IPS DF 6.9 (cell line): ENCODE measurements at places on chromosomes 3 and 15.

GRCh38 chr3:190883973-190884832 lies 21.7 kb upstream of the GMNC start:
- H3K36me3 ChIP-seq: no peaks in the 10 kb centered on the region
- no peak for DNase-seq
- no peak overlapping the region for H3K27ac ChIP-seq
- no peaks in the 10 kb centered on the region for H3K4me1 ChIP-seq
- H3K27me3 ChIP-seq: no peaks in the 10 kb centered on the region
- H3K4me3 ChIP-seq: no peak overlapping the region

DNA sequence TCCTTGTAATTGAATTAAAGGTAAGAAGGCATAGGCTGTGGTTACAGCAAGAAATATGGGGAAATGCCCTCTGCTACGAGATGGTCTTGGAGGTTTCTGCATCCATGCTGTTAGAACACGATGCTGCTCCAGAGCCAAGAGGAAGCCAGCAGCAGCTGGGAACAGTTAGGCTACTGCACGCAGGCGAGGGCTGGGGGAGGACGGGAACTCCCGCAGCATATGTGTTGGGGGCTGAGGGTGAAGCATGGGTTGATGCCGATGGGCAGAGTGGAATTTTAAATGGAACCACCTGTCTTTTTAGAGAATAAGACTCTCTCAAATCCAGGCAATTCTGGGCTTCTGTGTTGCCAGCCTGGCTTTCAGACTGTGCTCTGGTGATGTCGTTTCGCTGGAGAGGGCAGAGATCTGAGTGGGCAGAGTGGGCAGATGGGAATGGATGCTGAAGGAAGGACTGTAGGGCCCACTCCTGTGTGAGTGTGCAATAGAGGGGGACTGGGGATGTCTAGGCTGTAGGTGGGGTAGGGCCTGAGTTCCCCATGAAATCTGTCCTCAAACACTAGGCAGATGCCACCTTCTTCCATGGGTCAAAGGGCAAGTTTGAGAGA lies 417.0 kb upstream of the TPM1 start:
- H3K36me3 ChIP-seq: no peaks in the 10 kb centered on the region
- no peak overlapping the region for H3K4me3 ChIP-seq
- H3K27me3 ChIP-seq: no peaks in the 10 kb centered on the region
- H3K27ac ChIP-seq: no peak overlapping the region
- no peaks in the 10 kb centered on the region for H3K4me1 ChIP-seq

DNA sequence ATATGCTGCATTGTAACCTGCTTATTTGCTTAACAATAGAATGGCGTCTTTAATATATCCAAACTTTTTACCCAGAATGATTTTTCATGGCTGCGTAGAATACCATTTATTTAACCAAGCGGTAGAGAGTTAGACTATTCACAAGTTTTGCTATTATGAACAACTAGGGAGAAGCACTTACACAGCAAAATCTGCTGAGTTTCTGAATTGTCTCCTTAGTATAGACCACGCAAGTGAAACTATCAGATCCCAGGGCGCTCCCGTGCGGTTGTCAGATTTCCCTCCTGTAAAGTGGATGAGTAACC lies 12.6 kb upstream of the ADPGK start:
- peak overlapping the region; percentile 50; the same call in 1 of the 2 replicates for H3K4me3 ChIP-seq
- DNase-seq: no peak
- H3K4me1 ChIP-seq: no peaks in the 10 kb centered on the region
- H3K27me3 ChIP-seq: peaks cover 3% of the 10 kb centered on the region; the same call in 1 of the 2 replicates

- H3K27me3 ChIP-seq: no peaks in the 10 kb centered on the region; the same call in 1 of the 2 replicates
- no peaks in the 10 kb centered on the region for H3K36me3 ChIP-seq
- H3K4me1 ChIP-seq: no peaks in the 10 kb centered on the region
- no peak for DNase-seq
- H3K4me3 ChIP-seq: no peak overlapping the region
- no peak overlapping the region for H3K27ac ChIP-seq
Observed at GRCh38 chr15:61780278-61780980, 279.8 kb downstream of the VPS13C start.

DNA sequence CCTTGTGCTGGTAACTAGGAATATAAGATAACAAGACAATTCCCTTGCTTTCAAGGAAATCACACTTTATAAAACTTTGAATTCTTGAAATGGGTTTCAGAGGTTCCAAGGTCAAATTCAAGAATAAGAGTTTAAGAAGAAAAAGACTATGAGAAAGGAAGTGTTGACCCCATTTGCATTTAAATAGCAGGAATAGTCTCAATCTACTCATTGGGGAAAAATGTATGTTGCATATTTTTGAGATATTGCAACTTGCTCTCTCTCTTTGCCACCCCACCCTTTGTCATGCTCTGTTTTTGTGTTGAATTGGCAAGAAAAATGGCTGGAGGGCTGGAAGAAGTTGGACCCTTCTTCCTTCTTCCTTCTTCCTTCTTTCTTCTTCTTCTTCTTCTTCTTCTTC lies 699.2 kb downstream of the TUSC7 start:
- H3K4me3 ChIP-seq: no peak overlapping the region
- H3K27ac ChIP-seq: no peak overlapping the region
- no peak for DNase-seq

DNA sequence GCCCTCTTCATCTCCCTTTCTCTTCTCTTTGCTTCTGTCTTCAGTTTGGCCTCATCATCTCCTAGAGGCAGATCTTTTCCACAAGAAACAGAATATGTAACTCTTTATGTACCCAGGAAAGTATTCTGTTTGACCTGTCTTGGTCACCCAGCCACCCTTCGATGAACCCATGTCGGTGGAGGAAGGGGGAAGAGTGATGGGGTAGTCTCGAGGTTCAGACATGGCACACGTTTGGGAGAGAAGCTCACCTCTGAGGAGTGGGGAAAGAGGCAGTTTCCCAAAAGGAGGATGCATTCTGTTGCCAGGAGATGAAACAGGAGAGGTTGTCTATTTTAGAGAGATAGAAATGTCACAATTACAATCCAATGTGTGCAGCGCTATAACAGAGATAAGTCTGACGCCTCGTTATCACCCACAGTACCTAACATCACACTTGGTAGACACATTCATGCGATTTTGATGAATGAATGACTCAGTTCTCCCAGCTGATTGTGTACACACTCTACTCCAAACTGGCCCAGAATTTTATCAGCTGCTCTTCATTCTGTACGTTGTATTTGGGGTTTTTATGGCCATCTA lies 722 bp upstream of the CCDC50 start:
- H3K27ac ChIP-seq: no peak overlapping the region
- no peaks in the 10 kb centered on the region; the same call in 1 of the 2 replicates for H3K4me1 ChIP-seq
- no peaks in the 10 kb centered on the region for H3K36me3 ChIP-seq
- no peak overlapping the region; the same call in 1 of the 2 replicates for H3K4me3 ChIP-seq
- H3K27me3 ChIP-seq: peaks cover 8% of the 10 kb centered on the region; the same call in 1 of the 2 replicates
- DNase-seq: no peak

- no peaks in the 10 kb centered on the region for H3K36me3 ChIP-seq
- H3K4me3 ChIP-seq: peak overlapping the region; percentile 86; the same call in 1 of the 2 replicates
- DNase-seq: no peak
- no peak overlapping the region for H3K27ac ChIP-seq
- H3K4me1 ChIP-seq: no peaks in the 10 kb centered on the region
Observed at GRCh38 chr15:64990168-64990470, 405 bp upstream of the SPG21 start.

GRCh38 chr3:55988905-55989304 lies 479.4 kb downstream of the ERC2 start:
- no peak for DNase-seq
- H3K36me3 ChIP-seq: no peaks in the 10 kb centered on the region
- H3K27me3 ChIP-seq: no peaks in the 10 kb centered on the region
- H3K4me1 ChIP-seq: peaks cover 2% of the 10 kb centered on the region; the same call in 1 of the 2 replicates
- no peak overlapping the region for H3K27ac ChIP-seq
- H3K4me3 ChIP-seq: no peak overlapping the region

DNA sequence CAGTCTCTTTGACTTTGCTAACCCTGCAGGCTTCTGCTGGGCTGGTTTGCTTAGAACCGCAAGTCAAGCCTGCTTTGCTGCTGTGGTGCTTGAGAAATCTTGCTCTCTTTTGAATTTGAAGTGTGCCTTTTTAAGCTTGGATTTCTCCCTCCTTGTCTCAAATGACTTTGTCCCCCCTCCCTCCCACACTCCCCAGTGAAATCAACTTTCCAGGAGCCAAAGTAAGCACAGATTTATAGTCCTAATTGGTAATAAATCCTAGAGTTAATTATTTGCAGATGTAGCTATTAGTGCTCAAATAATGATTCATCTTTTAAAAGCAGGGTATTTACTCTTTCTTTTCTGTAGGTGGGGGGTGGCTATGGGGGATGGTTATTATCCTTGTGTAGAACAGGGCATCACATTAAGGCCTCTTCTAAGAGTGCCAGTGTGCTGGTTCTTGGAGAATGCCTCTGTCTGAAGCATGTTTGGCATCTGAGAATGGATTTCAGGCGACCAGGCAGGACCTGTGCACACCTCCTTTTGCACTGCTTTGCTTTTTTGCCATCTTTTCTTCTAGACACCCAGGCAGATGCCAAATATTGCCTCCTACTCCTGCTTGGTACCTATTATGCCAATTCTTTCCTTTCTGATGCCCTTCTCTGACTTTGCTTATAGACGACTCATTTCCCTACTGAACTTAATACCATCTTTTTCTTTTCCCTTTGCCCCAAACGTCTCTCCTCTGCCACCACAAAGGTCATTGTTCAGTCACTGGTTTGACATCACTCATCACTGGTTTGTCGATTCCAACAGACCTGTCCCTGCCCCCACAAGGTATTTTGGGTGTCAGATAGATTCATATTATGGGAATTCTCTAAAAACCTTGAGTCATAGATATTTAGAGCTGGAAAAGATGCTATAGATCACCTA lies 50.7 kb downstream of the CLDN11 start:
- no peak overlapping the region for H3K4me3 ChIP-seq
- H3K36me3 ChIP-seq: no peaks in the 10 kb centered on the region
- no peak overlapping the region for H3K27ac ChIP-seq
- peaks cover 2% of the 10 kb centered on the region; the same call in 1 of the 2 replicates for H3K4me1 ChIP-seq
- DNase-seq: no peak

- DNase-seq: peak; percentile 72
- H3K27ac ChIP-seq: no peak overlapping the region
- H3K27me3 ChIP-seq: no peaks in the 10 kb centered on the region
- H3K4me1 ChIP-seq: peaks cover 5% of the 10 kb centered on the region
Observed at GRCh38 chr3:127544192-127544802, 46.2 kb downstream of the TPRA1 start.

- no peaks in the 10 kb centered on the region for H3K27me3 ChIP-seq
- no peak for DNase-seq
- H3K36me3 ChIP-seq: no peaks in the 10 kb centered on the region
- H3K27ac ChIP-seq: no peak overlapping the region
Observed at GRCh38 chr15:56906766-56907165, 11.7 kb upstream of the TCF12 start.

GRCh38 chr15:79310612-79310984 lies 314 bp upstream of the TMED3 start:
- H3K27ac ChIP-seq: no peak overlapping the region
- peaks cover 8% of the 10 kb centered on the region; the same call in 1 of the 2 replicates for H3K36me3 ChIP-seq
- H3K27me3 ChIP-seq: peaks cover 1% of the 10 kb centered on the region
- DNase-seq: no peak
- peak overlapping the region; percentile 86; the same call in 1 of the 2 replicates for H3K4me3 ChIP-seq

DNA sequence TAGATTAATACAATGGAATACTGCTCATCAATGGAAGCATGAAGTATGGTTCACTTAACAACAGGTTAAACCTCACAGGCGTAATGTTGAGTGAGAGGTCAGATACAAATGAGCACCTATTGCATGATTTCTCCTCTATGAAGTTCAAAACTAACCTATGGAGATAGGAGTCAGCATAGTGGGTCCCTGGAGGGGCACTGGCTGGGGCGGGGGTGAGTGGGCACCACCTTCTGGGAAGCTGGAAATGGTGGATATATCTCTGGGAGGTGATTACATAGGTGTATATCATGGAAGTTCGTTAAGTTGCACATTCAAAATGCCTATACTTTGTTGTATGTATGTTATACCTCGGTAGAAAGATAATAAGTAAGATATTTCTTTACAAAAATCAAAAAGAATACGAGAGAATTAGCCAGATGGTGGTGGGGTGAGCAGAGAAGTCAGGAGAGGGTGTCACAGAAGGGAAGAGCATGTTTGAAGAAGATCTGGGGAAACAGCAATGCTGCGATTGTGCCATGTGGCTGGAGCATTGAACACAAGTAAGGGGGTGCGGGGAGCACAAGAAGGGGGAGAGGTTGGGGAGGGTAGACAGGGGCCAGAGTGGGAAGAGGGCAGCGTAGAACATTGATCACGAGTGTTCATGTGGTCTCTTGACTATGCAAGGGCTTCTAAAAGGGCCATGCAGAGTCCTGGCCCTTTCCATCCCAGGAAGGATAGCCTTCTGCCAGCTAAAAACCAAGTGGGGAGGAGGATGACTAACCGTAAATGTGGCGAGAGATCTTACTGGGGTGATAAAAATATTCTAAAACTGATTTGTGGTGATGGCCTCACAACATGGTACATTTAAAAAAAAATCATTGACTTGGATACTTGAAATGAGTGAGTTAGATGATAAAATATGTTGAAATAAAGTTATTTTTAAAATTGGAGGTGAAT lies 30.2 kb downstream of the ITGA11 start:
- H3K27me3 ChIP-seq: no peaks in the 10 kb centered on the region
- H3K4me3 ChIP-seq: no peak overlapping the region
- H3K36me3 ChIP-seq: no peaks in the 10 kb centered on the region
- no peak for DNase-seq
- H3K27ac ChIP-seq: no peak overlapping the region
- no peaks in the 10 kb centered on the region for H3K4me1 ChIP-seq

- no peak overlapping the region for H3K4me3 ChIP-seq
- H3K36me3 ChIP-seq: no peaks in the 10 kb centered on the region
- no peak overlapping the region for H3K27ac ChIP-seq
- H3K27me3 ChIP-seq: no peaks in the 10 kb centered on the region
Observed at GRCh38 chr3:49780080-49780974, 6.0 kb downstream of the IP6K1 start.

GRCh38 chr15:64134345-64134829 lies 17.1 kb upstream of the SNX22 start:
- peaks cover 32% of the 10 kb centered on the region for H3K36me3 ChIP-seq
- no peak overlapping the region for H3K27ac ChIP-seq
- no peak for DNase-seq
- H3K4me3 ChIP-seq: no peak overlapping the region

GRCh38 chr3:25212736-25213135 lies 215.3 kb upstream of the RARB start:
- no peak for DNase-seq
- no peak overlapping the region for H3K27ac ChIP-seq
- no peaks in the 10 kb centered on the region for H3K27me3 ChIP-seq

DNA sequence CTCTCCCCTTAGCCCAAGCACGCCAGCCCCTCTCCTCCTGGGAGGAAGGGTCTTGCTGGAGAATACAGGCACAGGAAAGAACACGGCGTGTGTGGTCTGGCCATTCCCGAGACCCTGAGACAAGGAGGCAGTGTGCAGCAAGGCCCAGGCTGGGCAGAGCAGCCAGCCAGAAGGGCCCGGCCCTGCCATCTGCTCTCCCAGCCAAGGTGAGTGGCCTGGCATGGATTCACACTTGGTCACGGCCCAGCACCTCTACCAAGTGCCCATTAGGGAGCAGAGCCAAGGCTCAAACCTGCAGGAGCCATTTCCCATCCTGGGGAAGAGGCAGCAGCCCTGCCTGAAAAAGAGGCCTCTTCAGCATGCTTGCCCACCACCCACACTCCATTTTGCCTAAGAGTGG lies 28.6 kb downstream of the MEGF11 start:
- no peak for DNase-seq
- no peaks in the 10 kb centered on the region; the same call in 1 of the 2 replicates for H3K4me1 ChIP-seq
- no peaks in the 10 kb centered on the region for H3K27me3 ChIP-seq
- no peak overlapping the region for H3K27ac ChIP-seq

GRCh38 chr3:144312702-144313101 lies 341.1 kb downstream of the DIPK2A start:
- H3K4me3 ChIP-seq: no peak overlapping the region
- no peak overlapping the region for H3K27ac ChIP-seq
- no peak for DNase-seq
- H3K27me3 ChIP-seq: no peaks in the 10 kb centered on the region
- H3K36me3 ChIP-seq: no peaks in the 10 kb centered on the region
- no peaks in the 10 kb centered on the region for H3K4me1 ChIP-seq
